ENCODE measurements at places on chromosomes 2 and 18. TPM values are rescaled to one million over a fixed set of nuclear protein-coding genes. Genes with fewer than 3 reads are reported as not detected.

Gene EIF2AK3
- 14.1 TPM for total RNA-seq

Gene ANKRD30BL
- total RNA-seq, result 0.14 TPM

Gene COLEC11
- 5.4 TPM for total RNA-seq

Gene LGALSL
- total RNA-seq, result 12.8 TPM

Gene NOSTRIN
- total RNA-seq, result 0.92 TPM

Gene USP37
- 16.5 TPM for total RNA-seq

Gene SERPINB2
- not detected for total RNA-seq

Gene GALNT13
- total RNA-seq, result 1.4 TPM

Gene GNAL
- 10.4 TPM for total RNA-seq

Gene DSG4
- total RNA-seq, result not detected

Gene RHOB
- 92.1 TPM for total RNA-seq

Gene SEMA4F
- total RNA-seq, result 8.4 TPM

Gene ALK
- total RNA-seq, result 0.88 TPM

Gene KIF5C
- total RNA-seq, result 3.0 TPM

Gene FNDC4
- 53.4 TPM for total RNA-seq

Gene NEURL3
- total RNA-seq, result not detected

Gene XDH
- total RNA-seq, result 0.69 TPM

Gene ANO7
- total RNA-seq, result 2.8 TPM

- DNase-seq, result no peak
Observed at GRCh38 chr2:174775571-174775980, 11.3 kb upstream of the CHRNA1 start.

- DNase-seq, result no peak
Observed at GRCh38 chr2:191026377-191026776, 12.4 kb upstream of the STAT1 start.

DNA sequence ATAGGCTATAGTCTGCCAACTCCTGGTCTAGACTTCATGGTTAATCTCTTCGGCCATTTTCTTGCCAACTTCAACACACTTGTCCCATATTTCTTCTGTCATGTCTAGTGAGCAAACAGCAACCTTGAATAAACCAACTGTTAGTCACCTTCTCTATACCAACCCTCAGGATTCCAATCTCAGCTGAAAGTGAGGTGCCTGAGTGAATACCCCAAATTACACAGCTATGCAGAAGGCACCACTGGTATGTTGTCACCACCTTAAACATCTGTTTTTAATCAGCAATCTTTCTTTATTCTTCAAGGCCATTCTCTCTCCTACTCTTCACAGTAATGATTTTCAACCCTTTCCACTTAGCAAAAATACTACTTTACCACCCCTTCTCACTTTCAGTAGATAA lies 39.3 kb downstream of the THOC1 start:
- no peak for DNase-seq

DNA sequence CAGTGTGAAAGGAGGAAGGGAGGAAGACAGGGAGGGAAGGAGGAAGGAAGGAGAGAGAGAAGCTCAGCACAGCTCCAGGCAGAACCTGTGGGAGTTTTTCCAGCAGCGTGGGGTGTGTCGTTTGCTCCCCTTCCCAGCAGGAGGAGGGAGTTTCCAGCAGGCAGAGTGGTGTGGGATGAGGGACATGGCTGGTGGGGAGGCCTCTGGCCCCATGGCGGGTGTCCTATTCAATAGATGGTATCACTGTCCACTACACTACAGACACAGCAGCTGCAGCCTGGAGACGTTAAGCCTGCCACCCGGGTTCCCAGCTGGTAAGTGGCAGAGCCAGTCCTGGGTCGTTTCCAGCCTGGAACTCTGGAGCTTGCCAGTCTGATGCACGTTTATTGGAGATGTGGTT lies 44.7 kb downstream of the GLI2 start:
- no peak for DNase-seq

GRCh38 chr2:96146153-96146880 lies 1.1 kb upstream of the DUSP2 start:
- peak; percentile 60 for DNase-seq

GRCh38 chr2:191329841-191330240 lies 84.6 kb downstream of the MYO1B start:
- DNase-seq, result no peak

- no peak for DNase-seq
Observed at GRCh38 chr2:16296038-16296290, 355.6 kb downstream of the MYCN start.

GRCh38 chr2:65358678-65359400 lies 73.6 kb downstream of the SPRED2 start:
- DNase-seq, result no peak

GRCh38 chr2:38505779-38506178 lies 96.9 kb downstream of the HNRNPLL start:
- no peak for DNase-seq

- DNase-seq, result no peak
Observed at GRCh38 chr2:203664029-203664755, 42.2 kb upstream of the CD28 start.

DNA sequence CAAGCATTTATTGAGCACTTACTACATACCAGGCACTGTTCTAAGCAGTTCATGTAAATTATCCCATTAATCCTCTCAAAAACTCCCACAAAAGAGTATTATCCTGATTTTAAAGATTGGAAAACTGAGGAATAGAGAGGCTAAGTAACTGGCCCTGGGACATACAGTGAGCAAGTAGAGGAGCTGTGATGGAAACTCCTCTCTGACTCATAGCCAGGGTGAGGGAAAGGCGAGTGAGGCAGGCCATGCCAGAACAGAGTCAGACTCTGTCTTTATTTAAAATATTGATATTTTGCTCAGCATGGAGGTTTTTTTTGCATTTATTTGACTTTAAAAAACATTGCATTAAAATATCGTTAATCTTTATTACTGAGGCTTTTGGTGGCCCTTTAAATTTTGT lies 208.0 kb downstream of the LOXHD1 start:
- DNase-seq, result no peak

- no peak for DNase-seq
Observed at GRCh38 chr18:23864624-23865023, 149.9 kb upstream of the TTC39C start.

- DNase-seq, result no peak
Observed at GRCh38 chr2:97267411-97268074, 154.6 kb downstream of the ANKRD36 start.

DNA sequence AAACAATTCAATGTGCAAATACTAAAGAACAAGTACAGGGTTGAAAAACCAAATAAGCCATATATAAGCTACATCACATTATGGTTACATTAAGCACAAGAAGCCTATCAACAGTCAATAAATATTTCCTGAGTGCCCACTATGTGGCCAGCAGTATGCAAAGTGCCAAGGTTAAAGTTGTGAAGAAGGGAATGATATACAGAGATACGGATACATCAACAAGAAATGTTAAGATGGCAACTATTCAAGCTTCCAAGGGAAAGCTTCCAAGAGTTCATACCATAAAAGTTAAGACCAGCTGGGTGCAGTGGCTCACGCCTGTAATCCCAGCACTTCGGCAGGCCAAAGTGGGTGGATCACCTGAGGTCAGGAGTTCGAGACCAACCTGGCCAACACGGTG lies 14.0 kb downstream of the DYM start:
- DNase-seq, result no peak

DNA sequence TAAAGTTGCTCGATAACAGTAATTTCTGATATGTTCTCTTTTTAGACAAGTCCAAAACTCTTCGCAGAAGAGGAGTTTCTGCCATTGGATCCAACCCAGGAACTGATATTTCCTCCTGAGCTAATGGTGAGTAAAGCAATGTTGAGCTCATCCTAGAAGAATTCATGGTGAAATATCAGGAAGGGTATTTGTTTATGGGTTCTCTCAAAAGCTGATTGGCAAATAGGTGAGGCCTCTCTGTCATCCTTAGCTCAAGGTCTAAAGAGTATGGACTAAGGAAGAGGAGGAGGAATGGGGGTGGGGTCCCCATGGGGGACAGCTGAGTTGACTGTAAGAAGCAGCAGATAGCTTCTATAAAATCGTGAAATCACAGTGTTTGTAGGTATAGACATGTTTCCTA lies 18.2 kb downstream of the AOX1 start:
- DNase-seq, result no peak

GRCh38 chr2:107325981-107326786 lies 440.2 kb upstream of the ST6GAL2 start:
- DNase-seq, result no peak

GRCh38 chr18:832085-832681 lies 20.1 kb upstream of the YES1 start:
- DNase-seq, result peak; percentile 49

GRCh38 chr2:149490296-149490695 lies 97.3 kb downstream of the MMADHC start:
- DNase-seq, result no peak

GRCh38 chr2:19653509-19653908 lies 248.3 kb downstream of the TTC32 start:
- DNase-seq, result no peak

DNA sequence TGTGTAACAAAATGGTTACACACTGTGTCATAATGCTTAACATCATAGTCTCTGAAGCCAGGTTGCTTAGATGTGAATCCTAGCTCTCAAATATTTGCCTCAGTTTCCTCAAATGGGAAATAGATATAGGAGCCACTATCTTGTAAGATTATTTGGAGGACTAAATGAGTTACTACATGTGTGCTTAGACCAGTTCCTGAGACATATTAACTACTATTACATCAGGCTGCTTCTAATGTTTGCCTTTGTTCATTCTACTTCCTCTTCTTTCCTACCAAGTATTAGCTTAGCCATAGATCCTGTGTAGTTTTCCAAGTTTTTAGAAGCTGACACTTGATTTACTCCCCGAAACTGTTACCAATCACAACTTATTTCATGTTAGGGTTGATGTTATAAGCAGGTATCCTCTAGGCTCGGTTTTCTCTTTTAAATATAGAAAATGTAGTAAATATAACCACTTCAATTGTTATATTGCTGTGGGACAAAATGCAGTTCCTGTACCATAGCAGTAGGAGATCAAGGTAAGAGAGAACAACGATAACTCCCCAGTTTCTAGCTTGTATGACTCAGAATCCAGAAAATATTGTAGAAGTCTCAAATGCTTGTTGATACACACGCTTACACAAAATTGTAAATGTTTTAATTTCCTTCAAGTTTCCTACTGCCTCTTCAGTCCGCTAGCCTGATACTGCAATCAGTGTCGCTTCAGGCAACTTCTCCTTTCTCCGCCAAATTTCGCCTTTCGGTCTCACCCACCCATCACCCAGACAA lies 751 bp upstream of the DNAJC10 start:
- DNase-seq, result peak; percentile 48

- DNase-seq, result no peak
Observed at GRCh38 chr18:46160050-46160798, 56.0 kb downstream of the HAUS1 start.

DNA sequence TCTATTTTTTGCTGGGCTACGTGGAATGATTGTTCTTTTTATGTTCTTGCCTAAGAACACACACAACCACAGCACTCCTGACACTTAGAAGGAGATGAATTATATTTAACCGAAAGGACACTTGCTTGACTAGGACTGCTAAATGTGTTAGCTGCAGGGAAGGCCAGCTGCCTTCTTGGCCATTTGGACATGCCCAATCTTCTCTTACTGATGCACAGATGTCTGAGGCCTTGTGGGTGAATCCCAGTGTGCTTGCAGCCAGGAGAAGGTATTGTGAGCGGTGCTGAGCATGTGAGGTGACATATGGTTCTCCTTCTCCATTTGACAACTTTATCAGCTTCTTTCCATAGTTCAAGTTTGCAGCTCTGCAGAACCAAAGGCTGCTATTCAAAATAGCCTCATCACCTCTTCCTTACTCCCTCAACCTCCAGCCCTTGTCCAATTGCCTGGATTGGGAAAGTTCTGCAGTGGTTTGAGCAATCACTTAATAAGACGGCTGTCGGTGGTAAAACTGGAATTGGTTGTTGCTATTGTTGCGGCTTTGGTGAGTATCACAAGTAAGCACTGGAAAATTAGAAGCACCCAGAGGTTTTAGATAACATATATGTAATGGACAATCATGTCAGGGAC lies 1113.3 kb downstream of the TSN start:
- peak; percentile 66 for DNase-seq

GRCh38 chr2:152562198-152562884 lies 154.9 kb downstream of the PRPF40A start:
- DNase-seq, result no peak

DNA sequence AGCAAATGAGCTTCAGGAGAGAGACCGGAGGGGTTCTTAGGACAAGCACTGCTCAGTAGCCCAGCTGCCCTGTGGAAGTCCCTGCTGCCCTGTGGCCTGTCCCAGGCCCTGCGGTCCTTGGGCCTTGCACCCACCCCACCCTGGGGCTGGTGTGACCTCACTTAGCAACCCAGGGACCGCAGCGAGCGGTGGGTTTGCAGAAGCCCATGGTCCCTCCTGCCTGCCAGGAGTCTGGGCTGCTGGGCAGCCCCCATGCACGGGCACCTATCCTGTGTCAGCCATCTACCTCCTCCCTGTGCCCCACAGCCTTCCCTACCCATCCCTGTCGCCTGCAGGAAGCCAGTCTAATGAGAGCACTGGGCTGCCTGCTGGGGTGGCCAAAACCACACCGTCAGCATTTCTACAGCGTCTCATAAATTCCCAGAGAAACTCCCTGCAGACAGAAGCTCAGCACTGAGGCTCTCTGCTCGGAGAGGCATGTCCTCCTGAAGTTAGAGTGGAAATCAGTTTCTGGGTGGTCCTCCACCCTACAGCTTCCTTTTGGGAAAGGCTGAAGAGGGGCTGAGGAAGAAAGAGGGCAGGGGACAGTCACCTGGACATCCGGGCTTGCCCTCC lies 231.1 kb upstream of the HS6ST1 start:
- DNase-seq, result no peak

- no peak for DNase-seq
Observed at GRCh38 chr2:152430876-152431275, 95.9 kb downstream of the FMNL2 start.

DNA sequence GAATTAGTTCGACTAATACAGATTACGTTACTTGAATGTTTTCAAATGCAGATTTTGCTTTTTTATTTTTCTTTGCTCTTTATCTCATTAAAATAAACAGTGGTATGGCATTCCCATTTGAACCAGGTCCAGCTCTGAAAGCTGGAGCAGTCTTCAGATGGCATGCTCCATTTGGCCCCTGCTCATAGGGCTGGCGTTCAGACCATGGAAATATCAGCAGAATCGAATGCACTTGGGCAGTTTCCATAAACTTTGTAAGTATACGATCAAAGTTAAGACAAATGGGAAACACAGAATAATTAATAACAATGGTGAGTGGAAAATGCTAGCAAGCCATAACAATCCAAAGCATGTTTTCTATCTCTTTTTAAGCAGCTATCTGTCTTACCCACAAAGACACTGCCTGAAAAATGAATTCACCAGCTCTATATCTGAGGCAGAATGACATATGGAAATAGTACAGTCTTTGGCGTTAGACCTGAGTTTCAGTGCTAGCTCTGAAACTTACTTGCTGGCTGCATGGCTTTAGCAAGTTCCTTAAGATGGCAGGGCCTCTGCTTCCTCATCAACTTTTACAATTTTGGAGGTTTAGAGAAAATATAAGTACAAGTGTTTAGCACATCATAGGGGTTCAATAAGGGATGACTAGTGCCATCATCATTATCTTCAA lies 131.6 kb downstream of the BCL2 start:
- DNase-seq, result no peak

All from cardiac muscle cell (in vitro differentiated cells and primary cell).